ENCODE measurements at places on chromosomes 1 and 21.

DNA sequence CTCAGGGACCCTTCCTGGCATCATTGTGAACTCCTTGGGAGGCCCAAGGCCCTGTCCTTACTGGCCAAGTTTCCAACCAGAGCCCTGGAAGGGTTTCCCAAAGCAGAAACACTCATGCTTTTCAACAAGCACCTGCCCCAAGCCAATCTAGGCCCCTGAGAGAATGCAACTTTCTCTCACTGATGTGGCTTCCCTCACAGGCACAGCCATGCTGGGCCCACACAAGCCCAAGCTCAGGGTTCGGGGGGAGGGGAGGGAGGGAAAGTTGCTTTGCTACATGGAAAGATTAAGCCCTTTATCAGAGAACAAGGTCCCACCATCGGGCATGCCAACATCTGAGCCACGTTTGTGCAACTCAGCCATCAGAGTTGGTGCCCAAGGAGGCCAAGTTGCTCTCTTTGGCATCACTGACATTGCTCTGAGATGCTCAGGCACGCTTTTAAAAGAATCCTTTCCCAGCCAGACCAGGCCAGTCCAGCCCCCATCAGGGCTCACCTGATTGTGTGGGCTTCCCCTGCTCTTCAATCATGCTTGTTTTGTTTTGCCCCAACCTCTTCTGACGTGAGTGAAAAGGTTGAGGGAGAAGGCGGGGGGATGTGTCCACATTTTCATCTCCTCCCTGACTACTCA, 43.5 kb downstream of the RIMS3 start:
- no peak for DNase-seq

DNA sequence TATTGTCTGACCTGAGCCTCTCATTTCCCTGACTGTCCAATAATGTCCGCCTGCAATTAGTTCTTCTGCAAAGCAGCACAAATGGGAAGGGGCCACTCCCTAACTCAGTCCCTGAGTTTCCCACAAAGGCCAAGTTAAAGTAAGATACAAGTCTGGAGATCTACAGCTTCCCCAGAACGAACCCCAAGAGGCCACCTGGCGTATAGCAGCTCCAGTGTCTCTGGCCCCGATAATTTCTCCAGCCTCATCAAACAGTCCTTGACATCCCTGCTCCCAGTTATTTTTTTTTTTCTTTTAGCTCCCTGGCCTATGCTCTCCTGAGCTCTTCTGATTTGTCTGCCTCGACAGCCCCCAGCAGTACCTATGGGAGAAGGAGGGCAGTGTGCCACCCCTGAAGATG, 8.1 kb upstream of the ACKR1 start:
- DNase-seq = no peak

GRCh38 chr1:179550746-179551682, 24.7 kb downstream of the NPHS2 start:
- no peak for DNase-seq

- no peak for DNase-seq
These were observed 6.1 kb downstream of the AADACL4 start for GRCh38 chr1:12649971-12650421.

DNA sequence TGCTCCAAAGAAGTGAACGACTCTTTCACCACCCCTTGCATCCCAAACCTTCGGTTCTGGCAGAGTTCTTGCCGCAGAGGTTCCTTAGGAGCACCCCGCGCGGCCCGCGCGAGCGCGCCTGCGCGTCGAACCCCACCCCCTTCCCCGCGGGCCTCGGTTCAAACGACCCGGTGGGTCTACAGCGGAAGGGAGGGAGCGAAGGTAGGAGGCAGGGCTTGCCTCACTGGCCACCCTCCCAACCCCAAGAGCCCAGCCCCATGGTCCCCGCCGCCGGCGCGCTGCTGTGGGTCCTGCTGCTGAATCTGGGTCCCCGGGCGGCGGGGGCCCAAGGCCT, at the start of gene C1orf56:
TSS of gene C1orf56 (plus strand) at position 161 of the 334 bp plus-strand sequence. CDS start at position 258, 97 bp downstream.
- DNase-seq = peak; percentile 90

DNA sequence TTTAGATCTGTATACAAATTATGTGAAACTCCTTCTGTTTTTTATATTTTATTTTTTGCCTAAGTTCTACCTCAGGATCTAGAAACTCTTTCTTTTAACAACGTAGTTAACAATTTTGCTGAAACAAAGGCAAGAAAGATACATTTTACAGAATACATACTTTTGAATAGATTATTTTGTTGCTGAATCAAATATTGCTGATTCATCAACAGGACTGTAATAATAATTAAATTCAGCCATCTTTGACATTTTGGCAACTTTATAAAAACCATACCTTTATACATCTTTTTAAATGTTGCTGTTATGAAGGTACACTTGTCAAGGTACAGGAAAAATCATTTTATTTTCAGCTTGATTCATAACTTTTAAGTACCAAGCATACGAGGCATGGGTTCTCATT, 10.7 kb upstream of the COA6 start:
- no peak for DNase-seq

- no peak for DNase-seq
These were observed 107.7 kb downstream of the POU2F1 start for GRCh38 chr1:167328306-167328815.

- DNase-seq = no peak
These were observed 18.9 kb upstream of the IL20 start for GRCh38 chr1:206846487-206846886.

Measured in GM13976 (cell line).